ENCODE measurements at places on chromosomes 12 and 14.

- no peak for DNase-seq
These were observed 2.4 kb downstream of the SLC35F4 start for GRCh38 chr14:57863471-57863870.

DNA sequence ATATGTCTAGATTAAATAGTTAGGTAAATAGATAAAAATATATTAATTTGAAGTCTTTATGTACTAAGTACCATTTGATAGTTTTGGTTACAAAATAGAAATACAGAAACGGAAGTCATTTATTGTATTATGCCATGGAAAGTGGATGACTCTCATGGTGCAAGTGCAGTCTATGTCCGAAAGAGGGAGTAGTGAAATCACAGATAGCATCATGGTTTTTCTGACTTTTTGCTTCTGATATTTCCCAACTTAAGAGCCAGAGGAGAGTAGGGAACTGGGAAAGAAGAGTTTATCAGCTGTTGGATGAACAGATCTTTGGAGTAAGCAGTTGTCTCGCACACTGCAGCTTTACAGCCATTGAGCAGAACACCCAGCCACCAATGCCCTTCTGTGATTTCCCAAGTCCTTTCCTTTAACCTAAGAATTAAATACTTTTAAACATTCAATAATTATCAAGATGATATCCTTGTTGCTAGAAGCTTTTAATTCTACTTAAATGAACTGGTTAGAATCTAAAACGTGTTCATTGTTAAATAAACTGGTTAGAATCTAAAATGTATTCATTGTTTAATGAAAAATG, 18.4 kb upstream of the SRGAP1 start:
- DNase-seq = no peak

- no peak for DNase-seq
These were observed 484 bp downstream of the ALKBH1 start for GRCh38 chr14:77707355-77707723.

- no peak for DNase-seq
These were observed 685.3 kb downstream of the TRHDE start for GRCh38 chr12:72957454-72957853.

DNA sequence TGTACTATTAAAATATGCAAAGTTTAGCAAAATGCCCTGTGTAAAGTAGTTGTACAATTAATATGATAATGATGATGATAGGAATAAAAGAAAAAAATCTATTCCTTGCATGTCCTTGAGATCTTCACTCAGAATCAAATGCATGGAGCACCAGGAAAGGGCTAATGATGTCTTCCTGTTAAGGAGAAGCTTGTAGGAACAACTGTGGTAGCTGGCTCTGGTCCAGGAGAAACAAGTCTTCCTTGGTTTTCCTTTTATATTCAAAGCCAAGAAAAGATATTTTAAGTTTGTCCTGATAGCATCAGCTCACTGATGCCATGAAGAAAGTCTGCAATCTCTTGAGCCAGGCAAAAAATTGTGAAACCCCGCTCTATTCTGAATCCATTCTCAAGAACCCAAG, 138.9 kb downstream of the PIK3C2G start:
- DNase-seq = no peak

DNA sequence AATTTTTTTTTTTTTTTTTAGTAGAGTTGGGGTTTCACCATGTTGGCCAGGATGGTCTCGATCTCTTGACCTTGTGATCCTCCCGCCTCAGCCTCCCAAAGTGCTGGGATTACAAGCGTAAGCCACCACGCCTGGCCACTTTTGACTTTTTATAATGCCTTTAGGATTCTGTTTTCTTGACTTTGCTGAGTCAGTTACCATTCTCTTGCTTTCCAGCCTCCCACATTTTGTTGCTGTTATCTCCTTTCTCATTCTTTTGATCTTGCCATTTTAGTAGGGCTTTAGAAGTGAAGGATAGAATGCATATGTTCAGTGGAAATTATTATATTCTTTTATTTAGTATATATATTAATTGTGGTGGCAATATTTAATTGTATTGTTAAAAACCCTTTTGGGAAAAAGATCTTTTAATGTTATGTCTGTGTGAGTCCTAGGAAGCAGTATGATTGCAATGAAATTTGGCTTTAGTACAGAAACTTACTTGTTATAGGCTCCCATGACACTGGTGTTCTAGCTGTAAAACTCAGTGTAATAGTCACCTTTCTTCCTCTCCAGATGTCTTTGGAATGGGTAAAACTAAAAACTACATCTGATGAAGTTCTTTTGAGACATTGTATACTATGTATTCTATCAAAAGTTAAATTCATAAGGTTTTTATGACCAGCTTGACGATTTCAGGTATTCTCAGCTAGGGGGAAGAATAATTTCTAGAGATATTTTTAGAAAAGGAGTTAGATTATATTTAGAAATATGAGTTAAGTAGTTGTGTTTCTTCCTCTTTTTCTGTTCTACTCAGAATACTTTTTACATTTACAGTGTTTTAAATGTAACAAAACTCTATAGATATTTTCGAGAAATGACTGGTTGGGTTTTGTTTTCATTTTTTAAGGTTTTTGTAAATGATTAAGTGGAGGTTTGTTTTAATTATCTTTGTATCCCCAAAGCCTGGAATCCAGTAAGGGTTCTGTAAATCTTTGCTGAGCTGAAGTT, 74.7 kb downstream of the APAF1 start:
- no peak for DNase-seq

DNA sequence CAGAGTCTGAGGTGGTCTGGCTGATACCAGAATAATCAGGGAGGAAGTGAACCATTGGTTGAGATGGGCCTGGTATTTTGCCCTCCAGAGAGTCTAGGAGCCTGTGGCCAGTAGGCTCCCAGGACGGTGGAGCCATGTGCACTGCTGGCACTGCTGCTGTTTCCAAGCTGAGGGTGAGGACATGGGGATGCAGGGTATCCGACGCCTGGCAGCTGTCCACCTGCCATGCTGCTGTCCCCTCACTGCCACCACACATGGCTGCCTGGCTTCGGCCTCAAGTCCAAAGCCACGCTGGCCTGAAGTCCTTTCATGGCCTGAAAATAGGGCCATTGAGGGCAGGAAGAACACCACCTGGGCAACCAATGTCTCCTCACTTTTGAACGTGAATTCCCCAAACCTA, 8.6 kb downstream of the CACNA1C start:
- no peak for DNase-seq

GRCh38 chr12:85394065-85394464, 114.0 kb downstream of the ALX1 start:
- no peak for DNase-seq

- no peak for DNase-seq
These were observed 97.1 kb downstream of the SLC38A6 start for GRCh38 chr14:61077951-61078720.

- no peak for DNase-seq
These were observed 98.0 kb upstream of the NID2 start for GRCh38 chr14:52166822-52167221.

DNA sequence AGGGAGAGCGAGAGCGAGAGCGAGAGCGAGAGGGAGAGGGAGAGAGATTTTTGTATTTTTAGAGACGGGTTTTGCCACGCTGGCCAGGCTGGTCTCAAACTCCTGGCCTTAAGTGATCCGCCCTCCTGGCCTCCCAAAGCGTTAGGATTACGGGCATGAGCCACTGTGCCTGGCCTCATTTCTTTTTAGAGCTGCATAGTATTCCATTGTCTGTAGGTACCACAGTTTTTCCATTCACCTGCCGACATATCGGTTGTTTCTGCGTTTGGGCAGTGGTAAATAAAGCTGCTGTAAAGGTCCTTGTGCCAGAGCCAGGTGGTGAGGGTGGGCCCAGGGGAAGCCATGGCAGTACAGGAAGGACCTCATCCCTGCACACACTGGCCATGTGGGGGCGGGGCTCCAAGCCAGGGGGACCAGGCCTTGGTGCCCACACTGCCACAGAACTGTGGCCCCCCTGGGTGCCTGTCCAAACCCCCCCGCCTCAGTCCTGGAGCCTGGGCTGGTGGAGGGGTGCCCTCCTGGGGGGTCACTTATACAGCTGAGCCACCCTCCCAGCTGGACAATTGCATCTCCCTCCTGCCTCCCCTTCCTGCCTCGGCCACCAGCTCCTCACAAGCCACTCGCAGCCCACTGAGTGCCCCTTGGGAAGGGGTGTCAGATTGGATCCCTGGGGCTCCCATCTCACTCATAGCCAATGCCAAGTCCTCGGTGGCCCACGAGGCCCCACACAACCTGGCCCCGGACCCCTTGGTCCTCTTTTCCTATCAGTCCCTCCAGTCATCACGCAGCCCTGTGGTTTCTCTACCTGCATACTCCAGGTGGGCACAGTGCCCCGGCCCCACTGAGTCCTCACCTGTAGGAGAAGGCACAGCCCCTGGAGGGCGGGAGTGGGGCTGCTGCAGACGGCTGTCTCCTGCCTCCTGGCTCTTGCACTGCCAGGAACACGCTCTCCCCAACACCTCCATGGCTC, 1.7 kb upstream of the PUS1 start:
- DNase-seq = no peak

DNA sequence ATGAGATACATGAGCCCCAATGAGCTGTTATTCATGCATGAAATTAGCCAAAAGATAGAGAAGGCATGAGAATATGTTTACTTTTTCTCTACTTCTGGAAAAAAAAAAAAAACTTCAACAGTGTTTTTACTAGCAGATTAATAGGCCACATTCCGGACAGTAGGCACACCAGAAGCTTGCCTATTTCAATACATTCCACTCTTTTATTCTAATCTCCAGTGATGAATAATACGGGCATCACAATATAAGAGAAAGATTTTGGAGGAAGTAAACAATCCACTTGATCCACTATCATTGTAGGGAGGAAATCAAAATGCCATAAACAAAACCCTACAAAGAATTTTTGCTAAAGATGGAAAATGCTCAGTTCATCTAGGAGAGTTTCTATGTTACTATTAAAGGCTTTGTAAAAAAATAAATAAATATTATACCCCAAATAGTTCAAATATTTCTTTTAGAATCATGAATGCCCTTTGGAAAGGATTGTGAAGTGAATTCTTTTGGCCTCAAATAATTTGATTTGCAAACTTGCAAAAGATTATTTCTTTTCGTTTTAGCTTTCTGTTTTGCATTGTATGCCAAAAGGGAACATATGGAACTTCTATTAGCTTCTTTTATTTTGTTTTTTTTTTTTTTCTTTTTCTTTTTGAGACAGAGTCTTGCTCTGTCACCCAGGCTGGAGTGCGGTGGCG, 232.6 kb downstream of the EPS8 start:
- no peak for DNase-seq

DNA sequence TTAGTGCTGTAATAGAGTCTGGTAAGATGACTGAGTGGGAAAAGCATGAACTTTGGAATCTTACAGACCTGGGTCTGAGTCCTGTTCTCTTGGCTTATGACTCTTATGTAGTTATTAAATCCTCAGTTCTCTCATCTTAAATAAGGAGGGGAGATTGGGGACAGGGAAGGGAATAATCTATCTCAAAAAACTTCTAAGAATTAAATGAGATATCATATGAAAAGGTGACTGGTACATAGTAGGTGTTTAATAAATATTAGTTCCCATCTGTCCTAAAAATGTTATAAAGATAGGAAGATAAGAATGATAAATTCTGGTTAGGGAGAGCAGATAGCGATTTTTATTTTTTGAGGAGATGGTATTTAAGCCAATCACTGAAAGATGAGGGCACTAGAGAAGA, 119.1 kb downstream of the INSM2 start:
- no peak for DNase-seq

- no peak for DNase-seq
These were observed 87.7 kb downstream of the STON2 start for GRCh38 chr14:81312289-81312876.

GRCh38 chr14:84323450-84323849, 1206.5 kb upstream of the FLRT2 start:
- DNase-seq = no peak

- DNase-seq = no peak
These were observed 64.4 kb upstream of the TRHDE start for GRCh38 chr12:72207486-72208409.

GRCh38 chr14:94045563-94046345, 19.6 kb downstream of the OTUB2 start:
- no peak for DNase-seq

DNA sequence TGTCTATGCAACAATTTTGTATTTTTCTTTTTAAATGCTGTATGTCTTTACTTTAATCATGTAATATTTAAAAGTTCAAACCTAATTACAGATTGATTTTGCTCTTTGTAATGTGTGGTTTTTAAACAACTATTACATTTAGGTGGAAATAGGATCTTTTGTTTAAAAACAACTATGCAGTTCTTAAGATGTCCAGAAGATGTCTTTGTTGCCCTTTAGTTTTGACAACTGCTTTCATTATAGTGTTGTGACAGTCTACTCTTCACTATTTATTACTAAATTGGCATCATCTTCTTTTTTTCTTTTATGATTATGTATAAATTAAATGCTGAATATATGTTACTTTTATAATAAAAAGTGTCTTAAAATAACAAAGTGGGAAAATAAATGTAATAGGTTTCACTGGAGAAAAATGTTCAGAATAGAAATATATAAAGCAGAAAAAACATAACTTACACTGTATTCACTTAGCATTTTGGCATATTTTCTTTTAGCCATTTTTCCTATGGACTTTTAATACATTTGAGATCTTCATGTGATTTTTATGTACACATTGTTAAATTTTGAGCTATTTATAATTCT, 27.1 kb upstream of the PCNX4 start:
- DNase-seq = no peak

- peak; percentile 94 for DNase-seq
These were observed at the start of gene EP400 for GRCh38 chr12:131949431-131950181. Gene EP400 (plus strand): TSS chr12:131949942. CDS start chr12:131960620, 10,678 bp downstream.

Measured in thoracic aorta (tissue), 2 donors.